Spinal cord (tissue), 10 donors: ENCODE measurements at places on chromosomes 4 and X. TPM values are rescaled to one million over a fixed set of nuclear protein-coding genes. Genes with fewer than 3 reads are reported as not detected.

The NPNT gene
- 95.3 TPM for total RNA-seq

The LONRF3 gene
- total RNA-seq = 5.4 TPM

The NUDT10 gene
- total RNA-seq = 17.3 TPM

The FAT4 gene
- total RNA-seq = 85.5 TPM

The CSAG3 gene
- not detected for total RNA-seq

The USP17L12 gene
- total RNA-seq = not detected

The ADH1B gene
- 8.4 TPM for total RNA-seq

DNA sequence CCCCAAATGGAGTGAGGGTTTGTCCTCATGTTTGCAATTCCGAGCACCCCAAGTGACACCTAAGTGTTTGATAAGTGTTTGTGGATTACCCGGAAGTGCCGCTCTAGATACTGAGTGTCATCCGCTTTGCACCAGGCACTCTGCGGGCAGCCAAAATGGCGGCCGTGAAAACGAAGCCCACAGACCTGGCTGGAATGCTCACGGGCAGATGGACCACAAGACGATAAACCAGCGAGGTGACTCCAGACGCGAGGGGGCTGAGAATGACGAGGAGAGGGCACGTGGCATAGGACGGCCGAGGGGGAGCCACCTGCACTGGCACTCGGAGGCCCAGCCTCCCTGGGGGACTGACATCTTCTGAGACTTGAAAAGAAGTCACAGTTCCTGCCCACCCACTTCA, 51.0 kb downstream of the PPP2R2C start:
- no peak for DNase-seq

GRCh38 chr4:110660755-110661154, 37.9 kb upstream of the PITX2 start:
- no peak for DNase-seq

DNA sequence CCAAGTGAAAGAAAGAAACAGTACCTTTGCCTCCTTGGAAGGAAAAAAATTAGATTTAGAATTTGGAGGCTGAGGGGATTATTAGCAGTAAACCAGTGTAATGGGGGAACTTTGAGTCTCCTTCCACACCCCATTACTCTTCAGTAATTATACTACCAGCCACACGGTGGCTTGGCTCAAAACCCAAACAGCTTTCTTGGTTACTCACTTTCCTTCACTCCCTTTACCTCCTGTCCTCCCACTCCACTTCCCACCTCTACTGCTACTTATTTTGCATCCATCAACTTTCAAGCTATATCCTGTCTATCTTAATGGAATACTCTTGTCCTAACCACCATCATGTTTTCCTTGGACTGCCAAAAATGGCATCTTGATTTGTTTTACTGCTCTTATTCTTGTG, 310.6 kb upstream of the AADAT start:
- no peak for DNase-seq
